NCI-H774 (cell line): ENCODE measurements at places on chromosomes 12 and 14.

- no peak for DNase-seq
These were observed 13.9 kb upstream of the NR4A1 start for GRCh38 chr12:52037248-52037861.

GRCh38 chr12:25557830-25558436 lies 4.8 kb upstream of the LMNTD1 start:
- peak; percentile 57 for DNase-seq

DNA sequence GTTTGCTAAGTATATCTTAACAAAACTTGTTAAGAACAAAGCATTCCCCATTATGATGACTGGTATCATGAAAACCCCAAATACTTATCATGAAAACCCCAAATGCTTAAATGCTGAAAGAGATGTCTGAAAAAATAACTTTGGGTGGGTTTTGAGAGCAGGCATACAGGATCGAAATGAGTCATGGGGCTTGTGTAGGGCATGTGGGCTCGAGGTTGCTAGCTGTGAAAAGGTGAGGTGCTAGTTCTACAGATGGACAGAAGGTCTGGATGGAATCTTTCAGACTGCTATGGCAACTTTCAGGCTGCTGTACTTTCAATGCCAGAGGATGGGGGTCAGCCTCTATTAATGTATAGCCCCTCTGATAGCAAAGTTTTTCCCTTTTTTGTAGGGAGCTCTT lies 167.8 kb upstream of the MDGA2 start:
- DNase-seq: no peak

GRCh38 chr12:12399776-12400305 lies 43.0 kb downstream of the BORCS5 start:
- no peak for DNase-seq

- peak; percentile 86 for DNase-seq
These were observed 38.4 kb downstream of the MLXIP start for GRCh38 chr12:122116707-122117535.

DNA sequence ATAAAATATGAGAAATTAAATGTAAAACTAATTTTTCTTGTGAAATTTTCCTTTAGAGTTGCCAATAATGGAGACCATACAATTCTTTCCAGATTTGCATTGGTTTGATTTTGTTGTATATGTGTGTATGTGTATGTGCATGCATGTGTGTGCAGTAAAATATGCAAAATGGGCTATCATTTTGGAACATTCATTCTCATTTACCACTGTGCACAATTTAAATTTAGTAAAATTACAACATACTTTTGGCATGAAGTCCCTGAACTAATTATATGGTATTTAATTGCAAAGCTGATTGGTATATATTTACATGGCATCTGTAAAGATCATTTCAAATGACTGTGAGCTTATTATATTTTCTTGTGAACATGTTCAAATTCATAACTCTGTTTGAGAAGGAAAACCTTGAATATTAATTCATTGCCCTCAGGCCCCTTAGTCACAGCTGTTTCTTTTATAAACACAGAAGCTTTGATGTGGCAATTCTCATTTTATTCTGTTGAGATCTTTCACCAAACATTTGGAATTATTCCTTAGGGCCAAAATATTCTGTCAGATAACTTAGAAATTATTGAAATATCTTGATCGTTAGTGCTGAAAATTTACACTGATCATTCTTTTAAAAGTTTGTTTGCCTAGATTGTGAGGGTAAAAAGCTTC lies 17.6 kb downstream of the KERA start:
- DNase-seq: no peak

DNA sequence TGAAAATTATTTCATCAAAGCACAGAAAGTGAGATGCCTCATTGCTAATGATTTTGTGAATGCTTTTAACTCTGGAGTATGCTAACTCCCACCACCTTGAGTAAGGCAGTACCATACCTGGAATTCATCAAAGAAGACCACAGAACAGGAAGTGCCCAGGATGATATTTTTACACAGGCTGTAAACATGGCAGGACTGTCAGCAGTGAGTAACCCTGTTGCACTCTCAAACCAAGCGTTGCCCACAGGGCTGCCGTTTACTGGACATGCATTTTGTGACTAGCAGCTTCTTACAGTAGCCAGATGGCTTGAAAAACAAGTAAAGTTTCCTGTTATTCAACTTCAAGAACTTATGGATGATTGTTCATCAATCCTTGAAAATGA lies 42.4 kb downstream of the RALGAPA1 start:
- DNase-seq: no peak

- no peak for DNase-seq
These were observed 712.6 kb downstream of the SLC16A7 start for GRCh38 chr12:60308366-60308991.

GRCh38 chr12:132036063-132036683 lies 86.4 kb downstream of the EP400 start:
- no peak for DNase-seq

DNA sequence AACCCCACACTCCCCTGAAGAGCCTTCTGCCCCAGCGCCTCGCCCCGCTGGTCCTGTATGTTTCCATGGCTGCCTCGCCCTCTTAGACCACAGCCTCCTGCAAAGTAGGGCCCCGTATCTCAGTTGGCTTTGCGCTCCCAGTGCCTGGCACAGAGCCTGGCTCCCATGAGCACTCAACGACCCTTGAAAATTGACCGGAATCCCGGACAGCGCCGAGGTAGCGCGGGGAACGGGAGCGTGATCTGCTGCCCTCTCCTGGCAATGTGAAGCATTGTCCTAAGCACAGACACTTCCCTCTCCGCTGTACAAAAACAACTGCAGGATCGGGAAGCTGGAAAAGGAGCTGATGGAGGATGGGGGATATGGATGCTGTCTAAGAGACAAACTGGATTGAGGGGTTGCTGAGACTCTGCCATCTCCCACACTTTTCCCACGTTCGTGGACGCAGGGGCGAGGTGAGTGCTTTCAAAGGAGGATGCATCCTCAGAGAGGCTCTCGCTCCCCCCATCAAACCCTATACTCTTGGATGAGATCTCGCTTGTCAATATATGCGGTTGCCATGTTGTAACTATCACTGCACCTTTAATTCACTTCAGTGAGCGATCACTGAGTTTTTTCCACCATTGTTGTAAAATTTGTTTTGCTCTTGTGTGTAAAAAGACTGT lies 10.7 kb upstream of the FKBP4 start:
- DNase-seq: peak; percentile 76

- no peak for DNase-seq
These were observed 793.6 kb downstream of the GALC start for GRCh38 chr14:87199381-87199780.

DNA sequence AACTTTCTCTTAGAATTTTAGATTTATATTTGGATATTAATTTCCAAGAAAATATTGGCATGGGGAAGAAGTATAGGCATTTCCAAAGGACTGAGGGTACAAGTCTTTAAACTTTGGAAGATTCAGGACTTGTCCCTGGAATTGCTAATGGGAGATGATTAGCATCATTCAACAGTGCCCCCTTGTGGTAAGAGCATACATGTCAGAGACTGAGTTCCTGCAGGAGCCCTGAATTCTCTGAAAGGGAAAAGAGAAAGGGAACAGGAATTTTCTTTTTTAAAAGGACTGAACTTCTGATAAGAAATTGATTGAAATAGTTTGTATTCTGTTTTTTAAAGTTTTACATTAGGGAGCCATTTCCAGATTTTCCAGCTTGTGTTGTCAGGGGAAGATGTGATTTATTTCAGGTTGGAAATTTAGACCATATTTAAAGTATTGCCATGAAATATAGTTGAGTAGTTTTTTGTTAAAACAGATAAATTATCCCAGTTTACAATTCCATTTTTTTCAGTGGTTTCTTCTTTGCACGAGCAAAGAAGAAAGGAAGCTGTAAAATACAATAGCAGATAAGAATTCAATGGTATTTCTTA lies 44.0 kb upstream of the REP15 start:
- peak; percentile 71 for DNase-seq

GRCh38 chr12:49297695-49298060 lies 2.7 kb downstream of the PRPH start:
- no peak for DNase-seq

GRCh38 chr12:89189448-89189847 lies 162.9 kb downstream of the DUSP6 start:
- no peak for DNase-seq

DNA sequence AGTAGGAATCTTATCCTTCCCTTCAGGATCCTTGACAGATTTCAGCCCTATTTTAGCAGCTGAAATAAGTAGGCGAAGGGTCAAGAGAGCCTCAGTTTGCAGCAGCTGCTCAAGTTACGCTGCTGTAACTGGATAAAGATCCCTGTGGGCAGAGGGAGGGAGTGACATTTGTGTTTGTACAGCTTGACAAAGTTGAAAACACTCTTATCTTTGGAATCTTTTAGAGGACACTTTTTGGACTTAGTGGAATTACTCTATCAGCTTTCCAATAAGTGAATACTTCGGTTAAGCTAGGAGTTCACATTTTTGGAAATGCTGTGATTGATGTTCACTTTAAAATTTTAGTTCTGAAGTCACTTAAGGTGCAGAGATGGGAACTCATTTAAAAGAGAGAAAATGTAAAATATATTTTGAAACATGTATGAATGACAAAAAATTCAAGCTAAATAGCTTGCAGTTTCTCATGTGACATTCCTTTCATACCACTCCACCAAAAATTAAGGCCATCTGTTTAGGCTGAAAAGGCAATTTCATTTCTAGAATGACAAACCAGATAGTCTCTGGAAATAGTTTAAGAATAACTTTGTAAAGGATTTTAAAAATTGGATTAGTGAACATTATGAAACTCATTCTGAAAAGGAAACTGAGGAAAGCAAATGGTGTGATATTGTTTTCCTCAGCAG lies 55.2 kb downstream of the SLC38A4 start:
- DNase-seq: no peak

DNA sequence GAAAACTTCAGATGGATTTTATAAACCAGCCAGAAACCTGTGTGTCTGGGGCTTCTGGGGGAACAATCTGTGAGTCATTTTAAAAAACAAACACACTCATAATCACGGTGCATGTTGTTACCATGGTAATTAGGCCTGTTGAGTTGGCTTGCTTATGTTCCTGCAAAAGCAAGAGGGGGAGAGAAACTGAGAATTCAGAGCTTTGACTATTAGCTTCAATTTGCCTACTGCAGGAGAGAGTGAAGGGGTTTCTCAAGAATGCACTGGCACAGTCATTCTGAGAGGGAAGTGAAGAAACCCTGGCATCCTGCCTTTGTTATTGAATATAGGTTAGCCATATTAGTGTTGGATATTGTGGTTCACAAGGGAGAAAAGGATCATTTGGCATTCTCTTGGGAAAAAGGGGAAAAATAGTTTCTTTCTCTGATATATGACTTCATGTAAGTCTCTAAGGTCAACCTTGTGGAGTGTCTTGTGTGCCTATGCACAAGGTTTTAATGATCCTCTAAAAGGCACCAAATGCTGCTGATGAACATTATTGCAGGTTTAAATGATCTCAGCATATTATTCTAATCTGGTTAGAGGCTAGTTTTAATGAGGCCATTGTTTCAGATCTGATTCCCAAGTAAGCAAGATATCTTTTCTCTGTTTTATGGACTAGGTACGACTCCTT lies 12.9 kb downstream of the GNG2 start:
- peak; percentile 84 for DNase-seq

DNA sequence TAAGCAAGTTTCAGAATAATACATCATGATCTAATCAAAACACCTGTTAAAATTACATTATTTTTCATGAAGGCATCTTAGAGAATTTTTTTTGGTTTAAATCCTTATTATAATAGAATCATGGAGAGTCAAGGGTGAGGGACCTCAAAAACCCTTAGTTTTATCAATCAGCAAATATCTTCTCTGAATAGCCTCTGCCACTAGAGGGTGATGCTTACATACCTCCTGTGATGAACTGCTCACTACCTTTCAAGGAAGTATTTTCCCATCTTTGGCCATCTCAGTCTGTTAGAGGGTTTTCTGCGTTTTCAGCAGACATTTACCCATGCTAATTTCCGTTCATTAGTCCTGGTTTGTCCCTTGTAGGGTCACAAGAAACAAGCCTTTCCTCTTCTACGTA lies 200.2 kb downstream of the TRHDE start:
- peak; percentile 28 for DNase-seq

- no peak for DNase-seq
These were observed 188.0 kb downstream of the FOXN3 start for GRCh38 chr14:89228921-89229639.

- no peak for DNase-seq
These were observed 14.9 kb upstream of the MYH7 start for GRCh38 chr14:23450379-23450778.

DNA sequence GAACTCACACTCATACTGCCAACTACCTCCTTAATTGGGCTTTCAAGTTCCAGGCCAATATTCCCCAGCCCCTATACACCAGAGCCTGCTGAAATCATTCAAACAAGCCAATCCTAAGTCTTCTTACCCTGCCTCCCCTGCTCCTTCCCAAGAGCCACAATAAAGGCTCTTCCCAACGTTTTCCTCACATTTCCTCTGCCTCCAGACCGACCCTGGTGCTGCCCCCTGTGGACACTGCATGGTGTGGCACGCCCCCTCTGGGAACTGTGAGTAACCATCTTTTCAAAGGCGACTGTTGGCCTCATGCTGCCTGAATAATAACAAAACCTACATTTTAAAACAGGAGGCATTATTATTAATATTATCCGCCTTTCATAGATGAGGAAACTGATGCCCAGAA lies 111.6 kb upstream of the NOS1 start:
- DNase-seq: no peak
